BE2C (cell line): ENCODE measurements at places on chromosomes 2 and 18.

DNA sequence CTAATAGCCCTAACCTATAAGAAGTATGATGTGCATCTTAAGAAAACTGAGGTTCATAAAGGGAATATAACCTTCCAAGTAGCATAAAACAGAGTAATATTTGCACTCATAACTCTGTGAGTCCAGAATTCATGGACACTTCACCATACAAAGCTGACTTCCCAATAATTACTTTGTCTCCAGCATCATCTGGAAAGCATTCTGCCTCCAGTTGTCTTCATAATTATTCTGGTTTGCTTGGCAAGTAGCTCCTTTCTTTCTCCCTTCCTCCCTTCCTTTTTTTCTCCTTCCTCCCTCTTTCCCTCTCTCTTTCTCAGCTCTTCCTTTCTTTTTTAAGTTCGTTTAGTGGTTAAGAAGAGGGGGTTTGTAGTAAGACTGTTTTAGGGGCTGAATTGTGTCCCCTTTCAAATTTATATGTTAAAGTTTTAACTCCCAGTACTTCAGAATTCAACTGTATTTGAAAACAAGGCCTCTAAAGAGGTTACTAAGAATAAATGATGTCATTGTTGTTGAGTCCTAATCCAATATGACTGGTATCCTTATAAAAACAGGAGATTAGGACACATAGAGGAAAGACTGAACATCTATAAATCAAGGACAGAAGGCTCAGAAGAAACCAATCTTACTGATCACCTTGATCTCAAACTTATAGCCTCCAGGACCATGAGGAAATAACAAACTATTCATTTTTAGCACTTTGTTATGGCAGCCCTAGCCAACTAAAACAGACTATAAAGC is 28.9 kb downstream of the TFPI start:
- DNase-seq = no peak

DNA sequence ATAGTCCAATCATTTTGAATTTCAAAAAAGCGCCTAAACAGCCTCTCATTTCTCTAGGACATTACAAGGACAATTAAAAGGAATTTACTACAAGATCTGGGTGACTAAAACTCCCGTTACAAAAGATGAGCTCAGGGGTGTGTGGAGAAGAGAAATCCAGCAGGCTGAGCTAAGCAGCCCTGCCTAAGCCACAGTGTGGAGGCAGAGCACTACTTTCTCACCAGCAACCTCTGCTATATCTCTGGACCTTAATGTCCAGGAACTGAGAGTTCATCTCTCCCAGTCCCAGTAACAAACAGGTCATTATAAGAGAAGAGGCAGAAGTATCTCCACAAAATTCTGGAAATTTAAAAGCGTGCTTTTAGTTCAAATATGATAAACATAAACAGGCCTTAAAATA is 18.9 kb upstream of the ANKRD62 start:
- DNase-seq = no peak

GRCh38 chr2:136135921-136136906 is 18.3 kb upstream of the CXCR4 start:
- DNase-seq = no peak

- no peak for DNase-seq
Measured at GRCh38 chr2:142629193-142629592, 248.3 kb upstream of the KYNU start.

DNA sequence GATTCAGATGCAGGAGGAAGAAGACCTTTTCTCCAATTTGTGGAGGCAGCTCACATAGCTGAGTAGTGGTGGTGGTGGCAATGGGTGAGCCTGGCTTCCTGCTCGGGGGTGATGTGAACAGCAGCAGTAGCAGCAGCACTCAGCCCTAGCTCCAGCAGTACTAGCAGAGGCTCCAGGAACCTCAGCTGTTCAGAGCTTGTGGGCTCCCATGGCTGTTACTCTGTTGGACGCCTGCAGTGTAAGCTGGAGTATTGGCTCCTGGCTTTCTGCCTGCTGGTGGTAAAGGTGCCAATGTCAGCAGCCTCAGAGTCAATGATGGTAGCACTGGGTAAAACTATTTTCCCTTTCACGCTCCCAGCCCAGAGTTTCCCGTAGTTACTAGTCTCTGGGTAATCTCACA is 3.1 kb upstream of the SEH1L start:
- DNase-seq = no peak

DNA sequence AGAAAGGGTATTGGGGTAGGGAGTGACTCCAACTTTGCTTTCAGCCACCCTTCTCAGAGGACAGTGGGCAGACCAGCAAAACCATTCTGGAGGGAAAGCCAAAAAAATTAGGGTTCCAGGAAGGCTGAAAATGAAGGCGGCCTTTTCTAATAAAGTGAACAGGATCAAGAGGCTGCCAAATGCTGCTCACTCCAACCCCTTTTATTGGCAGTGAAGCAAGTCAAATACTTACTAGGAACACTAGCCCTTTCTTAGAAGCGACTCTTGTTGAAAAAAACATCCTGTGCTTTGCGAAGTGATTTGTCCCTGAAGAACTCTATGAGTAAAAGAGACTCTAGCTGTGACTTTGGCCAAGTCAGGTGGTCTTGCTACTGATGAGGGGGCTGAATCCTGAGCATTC is 83.6 kb upstream of the CYP1B1 start:
- DNase-seq = no peak

DNA sequence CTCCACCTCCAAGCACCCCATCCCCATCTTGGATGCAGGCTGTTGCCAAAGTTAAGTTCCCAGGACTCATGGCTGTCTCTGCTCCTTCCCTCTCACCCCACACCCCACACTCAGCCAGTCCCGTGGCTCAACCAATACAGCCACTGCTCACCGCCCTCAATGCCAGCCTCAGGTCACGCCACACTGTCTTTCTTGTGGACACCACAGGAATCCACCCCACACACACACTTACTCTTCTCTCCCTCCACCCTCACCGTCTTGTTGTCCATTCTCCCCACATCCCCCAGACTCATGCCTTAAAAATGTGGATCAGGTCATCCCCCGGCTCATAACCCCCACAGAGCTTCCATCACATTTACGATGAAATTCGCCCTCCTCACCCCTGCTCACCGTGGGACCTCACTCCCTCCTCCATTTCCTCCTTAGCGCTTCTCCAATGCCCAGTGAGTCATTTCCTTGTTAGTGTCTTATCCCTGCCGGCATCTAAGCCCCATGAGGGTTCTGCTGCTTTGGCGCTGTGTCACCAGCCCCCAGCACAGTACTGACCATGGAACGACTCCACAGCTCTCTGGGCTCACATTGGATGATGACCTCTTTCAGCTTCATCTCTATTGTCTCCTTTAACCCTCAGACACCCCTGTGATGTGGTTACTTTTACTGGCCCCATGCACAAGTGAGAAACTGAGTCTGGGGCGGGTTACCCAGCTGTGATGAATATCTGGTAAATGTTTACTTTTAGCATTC is 13.8 kb downstream of the MLPH start:
- DNase-seq = peak; percentile 51

DNA sequence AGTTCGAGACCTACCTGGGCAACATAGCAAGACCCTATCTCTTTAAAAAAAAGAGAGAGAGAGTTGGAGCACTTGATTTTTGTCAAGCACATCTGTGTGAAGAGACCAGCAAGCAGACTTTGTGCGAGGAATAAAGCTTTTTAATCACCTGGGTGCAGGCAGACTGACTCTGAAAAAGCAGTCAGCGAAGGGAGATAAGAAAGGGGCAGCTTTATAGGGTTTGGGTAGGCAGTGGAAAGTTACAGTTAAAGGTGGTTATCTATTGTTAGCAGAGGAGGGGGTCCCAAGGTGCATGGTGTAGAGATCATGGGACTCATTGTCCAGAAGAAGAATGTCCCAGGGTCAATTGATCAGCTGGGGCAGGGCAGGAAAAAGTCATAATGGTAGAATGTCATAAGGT is 34.4 kb downstream of the NCL start:
- DNase-seq = no peak
